ENCODE measurements at places on chromosomes 5 and 9. TPM values are rescaled to one million over a fixed set of nuclear protein-coding genes. Genes with fewer than 3 reads are reported as not detected.

- no peak for DNase-seq
Measured at GRCh38 chr9:121359351-121360294, 10.4 kb downstream of the STOM start.

DNA sequence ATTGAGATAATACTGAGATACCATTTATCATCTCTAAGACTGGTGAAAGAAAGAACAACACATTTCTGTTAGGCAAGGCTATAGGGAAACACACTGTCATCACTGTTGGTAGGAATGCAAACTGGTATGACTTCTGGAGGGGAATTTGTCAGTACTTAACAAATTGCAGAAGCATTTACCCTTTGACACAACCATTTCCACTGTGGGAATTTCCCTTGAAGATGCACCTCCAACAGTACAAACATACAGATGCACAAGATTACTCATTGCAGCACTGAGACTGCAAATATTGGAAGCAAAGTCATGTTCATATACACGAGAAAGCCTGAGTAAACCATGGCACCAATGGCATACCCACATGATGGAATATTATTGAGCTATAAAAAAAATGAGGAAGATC lies 17.6 kb downstream of the GM2A start:
- DNase-seq = peak; percentile 68

The HK3 gene
- total RNA-seq = not detected

The NKD2 gene
- 0.32 TPM for total RNA-seq

DNA sequence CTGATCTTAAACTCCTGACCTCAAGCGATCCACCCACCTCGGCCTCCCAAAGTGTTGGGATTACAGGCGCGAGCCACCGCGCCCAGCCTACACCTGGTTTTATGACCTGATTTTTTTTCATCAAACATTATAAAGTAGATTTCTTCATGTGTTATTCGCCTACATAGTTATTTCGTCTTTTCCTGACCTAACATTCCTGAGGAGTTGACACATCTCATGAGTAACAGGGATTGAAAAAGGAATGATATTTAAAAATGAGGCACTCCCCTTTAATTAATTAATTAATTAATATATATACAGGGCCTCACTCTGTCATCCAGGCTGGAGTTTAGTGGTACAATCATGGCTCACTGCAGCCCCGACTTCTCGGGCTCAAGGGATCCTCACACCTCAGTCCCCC lies 20.2 kb upstream of the MTMR12 start:
- DNase-seq = peak; percentile 20

DNA sequence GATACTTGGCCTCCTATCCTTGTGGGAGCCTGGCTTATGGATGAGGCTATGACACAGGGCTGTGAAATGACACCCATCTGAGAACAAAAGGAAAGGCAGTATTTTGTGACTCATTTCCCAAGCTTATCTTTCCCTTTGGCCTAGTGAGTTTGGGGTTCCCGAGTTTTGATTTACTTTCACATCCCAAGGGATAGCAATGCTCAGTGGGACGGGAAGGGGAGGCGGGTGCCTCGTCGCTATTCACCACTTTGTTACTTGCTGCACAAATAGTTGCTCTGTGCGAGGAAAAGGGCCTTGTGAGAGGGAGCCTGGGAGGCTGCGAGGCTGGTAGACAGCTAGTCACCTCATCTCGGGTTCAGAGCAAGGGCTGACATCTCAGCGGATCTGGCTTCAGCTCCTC lies 59.1 kb upstream of the ENTREP1 start:
- no peak for DNase-seq

The IL4 gene
- total RNA-seq = not detected

DNA sequence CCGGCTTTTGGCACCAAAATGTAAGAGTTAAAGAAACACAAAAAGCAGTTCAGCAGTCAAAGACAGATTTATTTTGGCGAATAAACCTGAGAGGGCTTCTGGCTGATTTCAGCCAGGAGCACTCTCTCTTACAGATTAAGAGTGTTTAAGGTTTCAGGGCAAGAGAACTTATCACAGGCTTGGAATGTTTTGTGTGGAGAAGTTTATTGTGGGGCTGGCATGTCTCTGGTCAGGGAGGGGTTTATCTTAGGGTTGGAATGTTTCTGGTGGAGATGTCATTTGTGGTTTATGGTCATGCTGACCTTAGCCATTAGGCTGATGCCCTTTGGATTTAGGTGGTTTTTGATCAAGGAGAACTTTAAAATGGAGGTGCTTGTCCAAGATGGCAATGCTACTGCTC lies 622.3 kb upstream of the PTPRD start:
- no peak for DNase-seq

The SLC28A3 gene
- total RNA-seq = under 0.01 TPM

DNA sequence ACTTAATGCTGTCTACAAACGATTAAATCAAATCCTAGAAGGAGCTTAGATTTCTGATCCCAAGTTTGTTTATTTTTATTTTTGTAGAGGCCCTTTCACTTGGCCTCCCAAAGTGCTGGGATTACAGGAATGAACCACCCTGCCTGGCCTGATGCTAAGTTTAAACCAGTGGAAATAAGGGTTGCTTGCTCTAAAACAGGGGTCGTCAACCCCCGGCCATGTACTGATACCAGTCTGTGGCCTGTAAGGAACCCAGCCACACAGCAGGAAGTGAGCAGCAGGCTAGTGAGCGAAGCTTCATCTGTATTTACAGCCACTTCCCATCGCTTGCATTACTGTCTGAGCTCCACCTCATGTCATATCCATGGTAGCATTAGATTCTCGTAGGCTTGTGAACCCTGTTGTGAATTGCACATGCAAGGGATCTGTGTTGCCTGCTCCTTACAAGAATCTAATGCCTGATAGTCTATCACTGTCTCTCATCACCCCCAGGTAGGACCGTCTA lies 11.4 kb downstream of the TTC1 start:
- no peak for DNase-seq

DNA sequence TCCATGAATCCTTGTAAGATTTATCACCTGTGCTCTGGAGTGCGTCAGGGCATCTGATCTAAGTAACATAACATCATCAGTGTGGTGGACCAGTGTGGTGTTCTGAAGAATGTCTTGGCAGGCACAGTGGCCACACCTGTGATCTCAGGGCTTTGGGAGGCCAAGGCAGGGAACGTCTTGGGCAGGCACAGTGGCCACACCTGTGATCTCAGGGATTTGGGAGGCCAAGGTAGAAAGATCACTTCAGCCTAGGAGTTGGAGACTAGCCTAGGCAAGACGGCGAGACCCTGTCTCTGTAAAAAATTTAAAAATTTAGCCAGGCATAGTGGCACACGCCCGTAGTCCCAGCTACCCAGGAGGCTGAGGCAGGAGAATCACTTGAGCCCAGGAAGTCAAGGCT lies 185.5 kb downstream of the CACNA1B start:
- no peak for DNase-seq

The SPINK4 gene
- not detected for total RNA-seq

- no peak for DNase-seq
Measured at GRCh38 chr5:135800656-135801055, 33.8 kb upstream of the SLC25A48 start.

DNA sequence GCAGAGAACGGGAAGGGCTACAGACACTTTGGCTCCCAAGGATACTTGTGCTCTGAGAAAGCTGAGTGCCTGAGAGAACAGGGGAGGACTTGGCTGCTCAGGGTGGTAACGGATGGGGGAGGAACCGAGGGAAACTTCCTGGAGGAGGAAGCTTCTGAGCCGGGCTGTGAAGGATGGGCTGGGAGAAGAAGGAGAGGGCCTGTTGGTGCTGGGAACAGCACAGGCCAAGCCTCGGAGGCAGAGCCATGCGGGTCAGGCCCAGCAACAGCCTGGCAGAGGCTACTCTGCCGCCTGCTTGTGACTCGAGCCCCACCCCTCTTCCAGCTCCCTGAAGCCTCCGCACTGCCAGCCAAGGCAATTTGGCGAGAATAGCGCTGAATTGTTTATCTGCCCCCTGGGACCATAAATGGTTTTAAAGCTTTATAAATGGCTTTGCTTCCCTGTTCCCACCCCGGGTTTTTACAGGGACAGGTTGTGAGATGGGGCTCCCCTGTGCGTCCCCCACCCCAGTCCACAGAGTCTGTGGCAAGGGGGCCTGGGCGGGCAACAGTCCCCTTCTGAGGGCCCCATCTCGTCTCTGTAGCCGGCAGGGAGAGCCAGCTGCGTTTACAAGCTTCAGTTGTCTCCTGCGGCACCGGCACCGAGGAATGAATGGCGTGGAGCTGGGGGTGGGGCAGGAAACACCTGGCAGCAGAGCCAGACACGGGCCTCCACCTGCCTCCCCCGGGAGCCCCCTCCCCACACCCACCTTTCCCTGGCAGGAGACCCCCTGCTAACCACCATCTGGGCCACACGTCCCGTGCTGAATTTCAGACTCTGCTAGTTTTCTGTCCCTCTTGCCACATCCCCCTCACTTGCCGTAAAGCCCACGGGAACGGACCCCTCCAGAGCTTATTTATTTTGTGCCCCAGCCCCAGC lies 24.4 kb downstream of the FAM163B start:
- DNase-seq = no peak

The PRDM9 gene
- total RNA-seq = not detected

- DNase-seq = no peak
Measured at GRCh38 chr5:102809033-102809432, 53.9 kb downstream of the PAM start.

The CHSY3 gene
- total RNA-seq = 1.7 TPM

DNA sequence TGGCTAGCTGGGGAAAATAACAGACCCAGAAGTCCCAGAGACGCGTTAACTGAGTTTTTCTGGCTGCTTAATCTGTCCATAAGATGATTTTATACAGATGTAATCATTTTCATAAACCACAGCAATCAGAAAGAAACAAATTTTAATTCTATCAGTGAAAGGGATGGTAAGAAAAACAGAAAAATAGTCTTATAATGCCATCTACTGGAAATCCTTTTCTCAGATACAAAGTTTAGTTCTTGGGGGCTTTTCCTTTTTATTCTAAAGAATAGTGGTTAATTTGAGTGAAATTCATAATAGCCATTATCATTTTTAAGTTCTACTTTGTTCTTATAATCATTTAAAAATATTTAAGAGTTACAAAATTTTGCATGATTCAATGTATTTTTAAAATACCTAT lies 44.4 kb downstream of the DROSHA start:
- DNase-seq = no peak

DNA sequence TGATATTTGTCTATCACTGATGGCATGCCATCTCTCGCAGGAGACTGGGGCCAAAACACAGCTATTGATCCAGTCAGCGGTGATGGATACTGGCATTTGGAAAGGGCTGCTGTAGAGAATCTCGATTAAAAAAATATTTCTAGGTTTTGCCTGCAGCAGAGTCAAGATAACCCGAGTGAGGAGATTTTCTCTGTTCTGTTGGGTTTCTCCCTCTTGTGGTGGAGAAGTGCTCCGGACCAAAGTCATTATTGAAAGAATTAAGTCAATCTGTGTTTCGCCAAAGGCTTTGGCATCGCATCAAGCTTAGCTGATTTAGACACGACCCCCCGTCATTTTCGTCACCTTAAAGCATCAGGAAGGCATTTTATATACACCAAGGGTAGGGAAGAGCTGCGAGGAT lies 97.1 kb upstream of the IRX2 start:
- DNase-seq = peak; percentile 5

GRCh38 chr9:75152416-75152815 lies 64.1 kb downstream of the OSTF1 start:
- no peak for DNase-seq

DNA sequence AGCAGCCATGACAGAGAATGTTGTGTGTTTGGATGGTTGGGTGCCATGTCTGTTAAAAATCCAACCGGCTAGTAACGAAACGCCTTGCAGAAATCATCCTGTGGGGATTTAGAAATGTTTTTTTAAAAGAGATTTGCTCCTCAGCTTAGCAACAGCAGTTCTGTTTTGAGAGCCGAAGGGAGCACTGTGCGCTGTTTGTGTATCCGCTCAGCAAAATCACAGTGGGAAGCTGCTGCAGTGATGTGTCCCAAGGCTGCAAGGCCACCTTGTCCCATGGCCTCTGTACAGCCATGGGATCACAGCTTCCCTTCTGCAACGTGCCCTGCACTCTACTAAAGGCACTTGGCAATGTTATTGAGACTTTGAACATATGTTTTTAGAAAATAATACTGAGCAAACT lies 40.9 kb downstream of the TRIO start:
- DNase-seq = no peak

GRCh38 chr5:171882118-171882517 lies 96.5 kb downstream of the SMIM23 start:
- no peak for DNase-seq

The WDR5 gene
- 22.3 TPM for total RNA-seq

The FOXD4L6 gene
- 1.0 TPM for total RNA-seq

The ARHGEF28 gene
- 125 TPM for total RNA-seq

The STK32A gene
- total RNA-seq = 2.7 TPM

- peak; percentile 38 for DNase-seq
Measured at GRCh38 chr9:123345567-123345955, 10.4 kb upstream of the CRB2 start.

DNA sequence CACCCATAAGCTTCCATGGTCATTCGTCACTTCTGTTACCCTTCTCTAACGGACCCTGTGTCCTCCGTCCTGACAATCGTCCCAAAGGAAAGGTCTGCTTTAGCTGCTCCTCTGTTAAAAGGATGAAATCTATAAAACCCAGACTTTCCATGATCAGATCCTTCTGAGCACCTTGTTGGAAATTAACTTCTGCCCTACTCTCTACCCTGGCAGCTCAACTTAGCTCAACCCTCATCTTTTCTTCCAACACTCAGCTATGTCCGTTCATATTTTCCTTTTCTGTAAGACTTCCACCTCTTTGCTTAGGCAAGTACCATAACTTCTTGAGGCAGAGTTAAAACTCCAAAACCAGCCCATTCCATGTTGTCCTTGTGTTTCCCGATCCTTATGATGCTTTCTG lies 205.4 kb downstream of the SPATA31A6 start:
- no peak for DNase-seq

DNA sequence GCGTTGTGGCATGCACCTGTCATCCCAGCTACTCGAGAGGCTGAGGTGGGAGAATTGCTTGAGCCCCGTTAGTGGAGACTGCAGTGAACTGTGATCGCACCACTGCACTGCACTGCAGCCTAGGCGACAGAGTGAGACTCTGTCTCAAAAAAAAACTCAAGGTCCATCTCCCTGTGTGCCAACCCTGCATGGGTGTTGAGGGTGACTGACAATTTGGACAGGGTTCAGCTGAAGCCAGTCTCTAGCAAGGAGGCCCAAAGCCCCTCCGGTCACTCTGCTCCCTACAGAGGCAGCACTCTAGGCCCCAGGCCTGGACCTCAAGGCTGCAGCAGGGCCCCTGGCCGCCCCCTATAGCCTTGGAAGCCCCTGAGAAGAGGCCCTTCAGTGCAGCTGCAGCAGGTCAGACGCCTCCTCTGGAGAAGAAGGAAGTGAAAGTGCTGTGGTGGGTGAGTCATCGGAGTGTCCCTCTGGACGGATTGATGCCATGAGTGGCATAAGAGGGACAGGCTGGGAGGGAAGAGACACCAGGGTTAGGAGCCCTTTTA lies 39.2 kb upstream of the NEK6 start:
- peak; percentile 58 for DNase-seq

The TUSC1 gene
- 13.8 TPM for total RNA-seq

The ZNF483 gene
- total RNA-seq = 1.3 TPM

GRCh38 chr5:148913985-148914431 lies 87.6 kb downstream of the ADRB2 start:
- DNase-seq = peak; percentile 80

The GPX3 gene
- total RNA-seq = not detected
